ENCODE measurements at places on chromosomes 13 and 19. TPM values are rescaled to one million over a fixed set of nuclear protein-coding genes. Genes with fewer than 3 reads are reported as not detected.

- DNase-seq: no peak
These were observed 449.3 kb downstream of the PCDH9 start for GRCh38 chr13:66780814-66781213.

DNA sequence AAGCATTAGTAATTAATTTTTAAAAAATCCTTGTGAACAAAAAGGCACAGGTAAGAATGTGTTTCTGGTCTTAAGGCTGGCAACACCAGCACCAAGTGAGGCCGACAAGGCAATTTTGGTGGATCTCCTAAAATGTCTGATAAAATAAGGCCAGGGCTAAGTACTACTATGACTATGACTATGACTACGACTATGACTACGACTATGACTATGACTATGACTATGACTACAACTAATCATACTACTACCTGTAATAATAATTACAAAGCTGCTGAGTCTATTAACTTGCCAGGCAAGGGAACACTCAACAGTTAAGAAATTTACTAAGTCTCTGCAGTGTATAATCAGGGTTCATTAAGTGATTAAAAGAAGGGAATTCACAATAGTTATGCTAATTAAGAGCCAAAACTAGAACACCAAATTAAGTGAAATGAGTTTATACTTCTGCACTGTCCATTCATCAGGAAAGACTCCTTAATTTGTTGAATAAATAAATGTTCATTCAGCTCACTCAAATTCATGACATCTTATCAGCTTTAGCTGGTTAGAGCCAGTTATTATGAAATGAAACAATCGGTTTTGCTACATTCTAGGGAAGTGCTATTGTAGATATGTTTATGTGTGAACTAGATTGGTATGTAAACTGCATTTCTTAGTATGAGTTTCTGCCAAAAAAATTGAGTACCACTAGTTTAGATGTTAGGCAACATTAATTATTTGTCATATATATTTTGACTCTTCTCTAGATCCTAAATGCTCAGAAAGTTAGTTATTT lies 1626.2 kb upstream of the PCDH20 start:
- DNase-seq: no peak

DNA sequence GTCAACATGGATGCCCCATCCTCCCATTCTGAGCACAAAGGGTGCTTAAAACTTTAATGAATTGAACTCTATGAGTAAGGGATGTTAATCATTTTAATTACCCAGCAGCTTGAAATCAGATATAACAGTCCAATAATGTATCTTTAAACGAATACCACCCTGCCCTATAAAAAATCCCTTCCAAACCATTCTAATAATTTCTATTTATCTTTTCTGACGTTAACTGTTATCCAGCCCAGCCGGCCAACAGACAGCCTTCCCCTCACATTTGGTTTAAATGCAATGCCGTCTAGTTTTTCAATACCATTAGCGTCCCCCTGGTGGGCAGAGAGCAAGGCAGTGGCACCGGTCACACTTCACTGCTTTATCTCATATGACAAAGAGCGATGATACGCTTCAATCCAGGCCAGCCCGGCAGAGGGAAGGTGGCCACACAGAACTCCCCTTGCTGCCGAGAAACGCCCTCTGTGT lies 402.2 kb upstream of the ZNF507 start:
- no peak for DNase-seq

- DNase-seq: no peak
These were observed 17.0 kb downstream of the CATSPERG start for GRCh38 chr19:38352611-38353010.

- DNase-seq: no peak
These were observed 24.9 kb upstream of the ASF1B start for GRCh38 chr19:14161305-14161704.

DNA sequence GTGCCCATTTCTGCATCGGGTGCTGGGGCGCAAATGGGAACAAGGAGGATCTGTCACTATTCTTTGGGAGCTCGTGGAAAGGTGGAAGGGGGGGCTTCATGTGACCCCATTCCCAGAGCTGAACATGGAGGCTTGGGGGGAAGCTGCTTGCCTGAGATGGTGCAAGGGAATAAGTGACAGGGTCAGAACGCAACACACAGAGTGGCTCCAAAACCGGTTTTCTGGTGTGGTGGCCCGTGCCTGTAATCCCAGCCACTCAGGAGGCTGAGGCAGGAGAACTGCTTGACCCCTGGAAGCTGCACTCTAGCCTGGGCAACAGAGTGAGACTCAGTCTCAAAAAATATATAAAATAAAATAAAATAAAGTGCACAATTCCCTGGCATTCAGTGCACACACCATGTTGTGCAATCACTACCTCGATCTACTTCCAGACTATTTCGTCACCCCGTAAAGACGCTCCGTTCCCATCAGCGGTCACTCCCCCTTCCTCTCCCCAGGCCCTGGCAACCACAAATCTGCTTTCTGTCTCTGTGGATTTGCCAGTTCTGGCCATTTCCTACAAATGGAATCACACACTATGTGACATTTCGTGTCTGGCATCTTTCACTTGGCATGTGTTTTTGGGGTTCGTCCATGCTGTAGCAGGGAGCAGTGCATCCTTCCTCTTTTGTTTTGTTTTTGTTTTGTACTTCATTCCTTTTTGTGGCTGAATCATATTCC lies 18.2 kb upstream of the COMP start:
- DNase-seq: no peak

GRCh38 chr13:40341096-40341471 lies 325.4 kb downstream of the FOXO1 start:
- no peak for DNase-seq

DNA sequence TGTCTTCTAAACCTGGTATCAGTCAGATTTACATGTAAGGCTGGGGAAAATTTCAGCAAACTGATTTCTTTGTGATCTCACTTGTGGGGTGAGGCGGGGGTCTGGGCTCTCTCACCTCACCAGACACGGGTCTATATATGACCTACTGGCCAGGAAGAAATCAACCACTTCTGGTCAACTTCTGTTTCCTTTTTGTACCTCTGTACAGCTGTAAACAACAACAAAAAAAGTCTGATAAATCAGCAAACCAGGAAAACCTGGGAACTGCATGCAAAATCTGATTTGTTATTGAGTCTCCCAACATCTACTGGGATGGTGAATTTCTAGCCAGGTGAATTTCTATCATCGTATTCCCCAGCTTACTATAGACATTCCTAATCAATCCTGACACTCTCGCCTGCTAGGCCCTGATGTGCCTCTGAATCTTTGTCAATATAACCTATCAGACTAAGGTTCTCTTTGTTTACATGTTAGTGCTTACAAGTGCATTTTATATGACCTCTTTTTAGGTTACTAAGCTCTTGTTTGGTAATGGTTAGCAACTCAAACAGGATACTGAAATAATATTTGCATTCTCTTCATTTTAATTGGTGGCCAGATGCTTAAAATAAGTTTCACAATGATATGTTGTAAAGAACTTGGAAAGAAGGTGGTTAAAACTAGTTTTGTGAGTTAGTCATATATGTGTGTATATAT lies 77.7 kb downstream of the LRRC63 start:
- DNase-seq: no peak

The SAFB2 gene
- 31.1 TPM for polyA plus RNA-seq

The ZNF112 gene
- 0.70 TPM for polyA plus RNA-seq

The FCAR gene
- not detected for polyA plus RNA-seq

The MIDN gene
- polyA plus RNA-seq: 39.8 TPM

The CEACAM4 gene
- polyA plus RNA-seq: not detected

The GNA15 gene
- 0.45 TPM for polyA plus RNA-seq

The UBE2L5 gene
- not detected for polyA plus RNA-seq

All from H1 (cell line).